ENCODE measurements at places on chromosomes 16 and 17.

- no peak for DNase-seq
These were observed 340.7 kb downstream of the SNX29 start for GRCh38 chr16:12317121-12317810.

- no peak for DNase-seq
These were observed 238.1 kb upstream of the CDH5 start for GRCh38 chr16:66128371-66128770.

GRCh38 chr17:38746004-38746848, 1.9 kb downstream of the PCGF2 start:
- DNase-seq, result no peak

DNA sequence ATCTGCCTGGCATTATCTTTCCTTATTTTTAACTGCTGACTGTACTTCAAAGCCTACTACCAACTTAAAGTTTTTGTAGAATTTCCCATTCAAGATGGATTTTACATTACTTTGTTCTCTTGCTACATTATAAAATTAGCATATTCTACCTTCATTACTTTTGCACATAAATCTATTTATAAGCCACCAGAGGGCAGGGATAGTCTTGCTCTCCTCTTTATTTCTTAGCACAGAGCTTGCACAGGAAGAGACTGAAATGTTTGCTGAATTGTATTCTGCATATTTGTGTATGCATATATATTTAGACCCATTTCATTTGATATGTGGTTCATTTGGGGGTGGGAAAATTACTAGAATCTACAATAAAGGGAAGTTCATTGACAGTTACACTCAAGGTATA, 108.0 kb downstream of the SKAP1 start:
- no peak for DNase-seq

DNA sequence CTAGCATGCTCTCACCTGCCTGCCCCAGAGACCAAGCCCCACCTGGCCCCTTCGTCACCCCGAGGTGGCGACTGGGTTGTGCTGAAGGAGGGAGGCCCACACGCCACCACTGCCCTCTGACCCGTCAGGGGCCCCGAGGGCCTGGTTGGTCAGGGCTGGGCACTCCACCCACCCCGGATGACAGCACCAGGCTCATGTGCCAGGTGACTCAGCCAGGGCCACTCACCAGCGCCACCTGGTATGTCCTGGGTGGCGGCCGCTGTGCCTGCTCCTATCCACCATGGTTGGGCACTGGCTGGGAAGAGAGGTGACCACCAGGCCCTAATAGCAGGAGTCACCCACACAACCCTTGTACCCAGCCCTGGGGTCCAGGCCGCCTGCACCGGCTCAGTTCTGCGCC, 68.9 kb downstream of the JPH3 start:
- DNase-seq, result no peak

GRCh38 chr16:56866955-56867830, 2.2 kb downstream of the SLC12A3 start:
- DNase-seq, result peak; percentile 12

DNA sequence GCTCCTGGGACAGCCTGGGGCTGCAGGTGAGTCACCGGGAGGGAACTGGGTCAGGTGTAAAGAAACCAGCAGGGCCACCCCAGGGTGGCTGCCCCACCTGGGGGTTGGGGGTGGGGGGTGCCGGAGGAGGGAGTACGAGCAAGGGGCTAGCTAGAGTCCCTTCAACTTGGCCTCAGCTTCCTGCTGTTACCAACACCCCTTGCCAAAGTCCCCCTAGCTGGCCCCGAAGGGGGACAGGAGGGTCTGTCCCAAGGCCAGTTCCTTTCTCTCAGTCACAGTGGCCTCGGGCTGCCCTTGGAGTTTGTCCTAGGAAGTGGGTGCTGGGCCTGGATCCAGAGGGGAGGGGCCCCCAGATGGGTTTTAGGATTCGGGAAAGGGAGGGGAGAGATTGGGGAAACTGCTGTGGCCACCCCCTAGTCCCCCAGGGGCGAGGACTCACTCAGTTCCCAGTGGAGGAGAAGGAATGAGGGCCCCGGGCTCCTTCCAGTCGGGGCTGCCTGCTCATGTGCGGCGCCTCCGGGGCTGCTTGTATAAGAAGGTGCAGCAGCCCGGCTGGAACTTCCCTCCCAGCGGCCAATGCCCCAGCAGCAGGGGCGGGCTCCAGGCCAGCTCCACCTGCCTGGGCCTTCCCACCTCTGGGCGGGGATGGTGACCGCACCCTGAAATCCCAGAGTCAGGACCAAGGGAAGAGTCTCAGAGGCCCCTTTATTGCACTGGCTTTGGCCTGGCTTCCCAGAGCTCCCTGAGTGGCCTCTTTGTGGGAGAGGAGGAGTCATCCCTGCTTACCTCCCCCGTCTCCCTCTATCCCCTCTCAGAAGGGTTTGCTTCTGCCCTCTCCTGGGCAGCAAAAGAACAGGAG, 7.3 kb downstream of the ARHGAP27 start:
- no peak for DNase-seq

- no peak for DNase-seq
These were observed 3.2 kb upstream of the NLRP1 start for GRCh38 chr17:5587438-5588032.

GRCh38 chr17:69326377-69327059, 415 bp downstream of the ABCA5 start:
- DNase-seq, result no peak

GRCh38 chr16:69482410-69482991, 58.1 kb downstream of the CYB5B start:
- no peak for DNase-seq

DNA sequence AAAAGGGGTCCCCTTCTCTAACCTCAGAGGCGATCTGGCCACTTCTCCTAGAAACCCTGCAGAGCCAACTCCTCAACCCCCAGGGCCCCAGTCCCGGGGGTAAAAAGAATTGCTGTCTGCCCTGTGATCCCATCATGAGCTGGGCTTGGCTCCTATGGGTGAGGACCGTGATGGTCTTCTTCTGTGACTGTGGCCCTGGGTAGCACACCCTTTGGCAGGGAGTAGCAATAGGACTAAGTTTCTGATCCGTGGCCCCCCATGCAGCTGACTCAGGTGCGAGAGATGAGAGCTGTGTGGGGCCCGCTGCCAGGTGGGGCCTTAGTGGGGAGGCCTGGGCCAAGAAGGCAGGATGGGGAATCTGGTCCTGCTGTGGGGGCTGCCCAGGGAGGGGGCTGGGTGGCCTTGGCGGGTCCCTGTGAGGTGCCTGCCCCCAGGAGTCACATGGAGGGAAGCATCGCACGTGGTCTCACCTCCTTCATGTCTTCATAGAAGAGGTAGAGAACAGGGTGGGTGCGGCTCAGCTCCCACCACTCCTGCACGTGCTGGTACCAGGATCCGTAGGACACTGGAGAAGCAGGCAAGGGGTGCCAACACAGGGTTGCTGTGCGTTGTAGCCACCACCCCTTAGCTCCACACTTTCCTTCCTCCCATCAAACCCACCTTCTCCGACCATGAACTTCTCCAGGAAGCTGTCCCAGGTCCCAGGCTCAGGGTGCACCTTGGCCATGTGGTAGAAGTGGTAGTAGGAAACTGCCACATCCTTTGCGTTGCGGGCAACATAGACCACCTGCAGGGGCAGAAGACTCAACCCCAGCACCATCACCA, 3.3 kb downstream of the SULT1A1 start:
- no peak for DNase-seq

DNA sequence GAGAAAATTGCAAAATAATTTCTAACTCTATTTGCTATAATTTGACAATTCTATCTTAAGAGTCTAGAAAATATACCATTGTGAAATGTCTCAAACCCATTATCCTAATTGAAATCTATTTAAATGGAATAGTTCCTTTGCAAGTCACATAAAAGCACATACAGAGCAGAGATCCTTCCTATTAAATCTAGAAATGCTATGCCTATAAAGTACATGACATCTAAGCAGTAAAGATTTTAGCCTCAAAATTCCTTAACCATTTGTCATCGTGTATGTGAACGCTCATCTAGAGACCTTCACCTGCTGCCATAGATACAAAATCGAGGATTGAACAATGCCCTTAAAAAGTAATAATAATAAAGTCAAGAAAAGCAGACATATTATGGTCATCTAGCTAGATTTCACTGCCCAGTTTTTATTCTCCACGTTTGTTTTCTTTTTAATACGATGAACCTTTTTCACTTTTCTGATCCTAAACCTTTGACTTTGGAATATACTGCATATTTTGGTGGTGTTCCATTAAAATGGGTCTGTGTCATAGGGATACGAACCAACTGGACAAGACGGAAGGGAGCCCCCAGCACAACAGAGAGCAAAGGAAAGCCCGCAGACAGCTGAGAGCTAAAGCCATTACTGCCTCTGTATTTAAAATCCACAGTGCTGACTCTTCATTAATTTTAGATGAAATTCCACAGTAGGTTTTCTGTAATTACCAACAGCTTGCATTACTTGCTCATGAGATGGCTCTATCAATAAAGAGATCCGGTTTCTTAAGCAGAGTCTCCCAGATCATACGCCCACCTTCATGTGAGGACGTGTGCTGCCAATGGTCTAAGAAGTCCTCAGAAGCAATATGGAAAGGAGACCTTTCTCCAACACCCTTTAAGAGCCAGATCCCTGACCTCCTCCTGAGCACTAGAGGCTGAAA, 17.6 kb downstream of the TEX2 start:
- DNase-seq, result no peak

DNA sequence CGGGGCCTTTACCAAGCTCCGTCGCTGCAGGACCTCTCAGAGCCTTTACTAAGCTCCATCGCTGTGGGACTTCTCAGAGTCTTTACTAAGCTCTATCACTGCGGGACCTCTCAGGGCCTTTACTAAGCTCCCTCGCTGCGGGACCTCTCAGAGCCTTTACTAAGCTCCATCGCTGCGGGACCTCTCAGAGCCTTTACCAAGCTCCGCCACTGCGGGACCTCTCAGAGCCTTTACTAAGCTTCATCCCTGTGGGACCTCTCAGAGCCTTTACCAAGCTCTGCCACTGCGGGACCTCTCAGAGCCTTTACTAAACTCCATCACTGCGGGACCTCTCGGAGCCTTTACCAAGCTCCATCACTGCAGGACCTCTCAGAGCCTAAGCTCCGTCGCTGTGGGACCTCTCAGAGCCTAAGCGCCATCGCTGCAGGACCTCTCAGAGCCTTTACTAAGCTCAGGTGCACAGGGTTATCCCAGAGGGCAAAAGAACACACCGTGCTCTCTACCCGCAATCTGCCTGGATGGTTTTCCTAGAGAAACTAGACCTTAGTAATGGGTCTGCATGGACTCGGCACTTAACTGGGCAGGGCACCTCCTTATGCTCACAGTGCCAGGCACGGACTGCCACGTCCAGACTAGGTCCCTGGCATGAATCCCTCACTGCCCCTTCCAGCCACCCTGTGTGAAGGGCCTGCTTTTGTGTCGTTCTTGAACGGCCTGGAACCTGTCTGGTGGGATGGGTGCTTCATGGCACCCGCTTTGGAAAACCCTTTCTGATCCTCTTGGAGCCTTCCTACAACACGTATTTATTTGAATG, 69.2 kb upstream of the DOC2B start:
- DNase-seq, result no peak

Measured in stimulated activated CD8-positive, alpha-beta memory T cell treated with anti-CD3 and anti-CD28 coated beads, Interleukin-4, amount 100 ng/mL, for 24 hours (primary cell).